NAMALWA (cell line): ENCODE measurements at places on chromosomes 12 and 14.

DNA sequence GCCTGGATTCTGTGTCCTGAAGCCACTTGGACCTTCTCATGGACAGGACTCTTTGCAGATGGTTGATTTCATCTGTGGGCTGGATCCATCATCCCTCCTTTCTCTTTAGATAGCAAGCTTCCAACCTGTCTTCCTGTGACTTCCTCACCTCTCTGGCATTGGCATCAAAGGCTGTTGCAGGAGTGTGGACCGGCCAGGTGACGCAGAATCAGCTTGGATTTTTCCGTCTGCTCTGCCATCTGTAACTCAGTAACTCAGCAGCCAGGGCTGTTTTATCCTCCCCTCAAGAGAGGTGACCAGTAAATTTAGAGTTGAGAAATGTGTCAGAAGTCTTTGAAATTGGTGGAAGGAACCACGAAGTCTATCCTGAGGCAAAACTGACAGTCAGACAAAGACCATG, 701.7 kb upstream of the TMEM132C start:
- no peak for DNase-seq

GRCh38 chr14:67459336-67459735, 29.2 kb downstream of the TMEM229B start:
- DNase-seq, result no peak

- no peak for DNase-seq
Measured at GRCh38 chr14:29205658-29206057, 439.1 kb downstream of the FOXG1 start.

DNA sequence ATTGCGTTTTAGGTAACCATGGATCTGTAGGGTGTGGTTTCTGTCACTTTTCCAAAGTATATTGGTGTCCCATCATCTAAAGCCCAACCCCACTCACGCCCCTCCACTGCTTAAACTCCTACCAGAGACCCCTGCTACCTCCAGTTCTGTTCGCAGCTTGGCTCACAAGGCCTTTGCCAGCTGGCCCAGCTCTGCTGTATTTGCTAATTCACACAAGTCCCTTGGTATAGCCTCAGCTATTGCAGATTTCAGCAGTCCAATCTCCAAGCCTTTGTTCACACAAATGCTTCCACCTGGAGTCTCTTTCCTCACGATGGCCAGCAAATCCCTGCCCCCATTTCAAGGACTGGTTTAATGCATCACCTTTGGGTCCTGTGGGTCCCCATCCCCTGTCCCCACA, 24.2 kb downstream of the ISCA2 start:
- no peak for DNase-seq

DNA sequence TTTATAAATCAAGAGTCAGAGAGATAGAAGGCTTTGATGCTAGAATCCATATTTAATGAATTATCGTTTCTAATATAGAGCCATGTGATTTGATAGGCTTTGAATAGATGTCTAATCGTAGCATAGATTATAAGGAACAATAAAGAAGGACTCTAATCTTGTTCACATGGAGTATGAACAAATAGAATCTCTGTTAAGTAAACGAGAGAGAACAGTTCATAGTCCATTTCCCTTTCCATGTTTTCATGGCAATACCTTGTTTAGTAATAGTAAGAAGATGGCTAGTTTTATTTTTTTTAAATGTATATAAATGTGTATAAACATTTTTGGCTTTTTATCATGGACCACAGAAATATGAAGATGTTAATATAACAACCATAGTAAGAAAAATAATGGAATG, 32.3 kb upstream of the RAD51AP1 start:
- DNase-seq, result no peak

DNA sequence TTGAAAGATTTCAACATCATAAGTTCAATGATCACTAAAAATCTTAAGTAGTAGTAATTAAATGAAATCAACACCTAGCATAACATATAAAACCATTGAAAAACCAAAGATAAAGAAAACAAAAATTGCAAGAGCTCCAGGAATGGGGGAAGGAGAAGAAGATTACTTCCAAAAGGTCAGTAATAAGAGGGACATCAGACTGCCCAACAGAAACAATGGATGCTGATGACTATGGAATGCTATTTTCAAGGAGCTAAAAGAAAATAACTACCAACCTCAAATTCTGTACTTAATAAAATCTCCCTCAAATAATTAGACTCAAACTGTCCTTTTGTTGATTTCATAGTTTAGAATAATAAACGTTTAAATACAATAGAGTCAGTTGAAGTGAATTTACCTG, 314.5 kb upstream of the LMO3 start:
- no peak for DNase-seq

GRCh38 chr12:28127455-28127854, 62.8 kb upstream of the CCDC91 start:
- DNase-seq, result no peak

- peak; percentile 14 for DNase-seq
Measured at GRCh38 chr12:96132819-96133218, 61.4 kb upstream of the ELK3 start.

DNA sequence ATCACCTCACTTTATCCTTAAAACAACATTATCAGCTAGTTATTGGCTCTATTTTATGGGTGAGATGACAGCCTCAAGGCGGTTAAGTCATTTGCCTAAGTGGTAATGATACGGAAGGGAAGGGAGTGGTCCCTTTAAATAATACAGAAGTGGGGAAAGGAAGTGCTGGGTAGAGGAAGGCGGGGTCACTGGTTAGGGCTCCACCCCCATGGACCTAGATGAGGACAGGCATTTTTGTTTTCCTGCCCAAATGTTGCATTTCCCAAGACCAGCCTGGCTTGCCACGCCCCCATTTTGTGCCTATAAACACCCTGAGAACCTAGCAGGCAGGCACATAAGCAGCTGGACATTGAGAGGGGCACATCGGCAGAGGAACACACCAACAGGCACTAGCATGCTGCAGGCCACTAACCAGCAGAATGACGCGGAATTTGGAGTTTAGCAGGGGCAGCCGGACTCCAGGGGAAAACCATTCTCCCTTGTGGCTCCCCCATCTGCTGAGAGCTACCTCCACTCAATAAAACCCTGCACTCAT, 100.9 kb downstream of the EPS8 start:
- no peak for DNase-seq

- no peak for DNase-seq
Measured at GRCh38 chr12:51371295-51371953, 19.8 kb downstream of the GALNT6 start.

DNA sequence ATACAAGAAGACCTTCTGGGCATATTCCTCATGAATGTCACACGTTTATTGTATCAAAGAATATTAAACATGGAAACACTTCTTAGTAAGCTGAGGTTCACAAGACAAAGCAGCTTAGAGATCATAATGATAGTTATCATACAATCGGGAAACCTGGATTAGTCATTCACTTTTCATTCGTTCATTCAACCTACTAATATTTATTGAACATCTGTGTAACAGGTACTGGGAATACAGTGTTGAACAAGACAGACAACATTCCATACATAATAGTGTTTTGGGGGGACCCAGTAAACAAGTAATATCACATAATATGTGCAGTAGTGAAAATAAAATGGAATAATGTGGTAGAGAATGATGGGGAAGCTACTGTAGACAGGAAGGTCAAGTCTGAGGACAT, 100.6 kb upstream of the GRIP1 start:
- no peak for DNase-seq

DNA sequence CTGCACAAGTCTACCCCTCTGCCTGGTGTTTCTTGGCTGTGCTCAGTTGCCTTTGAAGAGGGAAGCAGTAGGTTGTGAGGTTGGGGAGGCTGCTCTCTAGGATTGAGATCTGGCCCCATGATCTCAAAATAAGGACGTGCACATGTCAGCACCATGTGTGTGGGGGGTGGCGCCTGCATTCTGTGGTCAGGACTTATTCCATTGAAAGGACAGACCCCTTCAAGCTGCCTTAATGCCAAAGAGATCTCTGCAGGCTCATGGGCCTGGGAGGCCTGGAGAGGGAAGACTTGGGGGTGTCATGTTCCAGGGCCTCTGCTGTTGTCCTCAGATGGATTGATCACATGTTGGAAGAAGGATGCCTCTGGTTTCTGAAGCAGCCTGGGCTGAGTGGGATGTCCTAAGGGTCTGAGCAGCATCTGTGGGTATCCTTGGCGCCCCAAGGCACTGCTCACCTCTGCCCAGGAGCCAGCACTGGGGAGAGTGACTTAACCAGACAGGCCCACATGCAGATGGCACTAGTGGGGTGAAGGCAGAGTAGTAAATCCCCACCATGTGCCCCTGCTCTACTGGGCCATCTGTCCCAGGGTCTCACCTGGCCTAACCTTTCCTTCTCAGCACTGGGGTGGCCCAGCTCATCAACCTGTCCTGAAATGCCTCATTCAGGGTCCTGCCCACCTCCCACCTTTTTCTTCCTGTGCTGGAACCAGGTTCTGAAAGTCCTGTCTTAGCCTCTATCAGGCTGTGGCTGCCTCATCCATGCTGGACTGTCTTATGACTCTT, 118.9 kb downstream of the ADGRD1 start:
- no peak for DNase-seq

GRCh38 chr12:95546491-95546813, 4.8 kb downstream of the USP44 start:
- no peak for DNase-seq

GRCh38 chr14:61377749-61378148, 56.4 kb downstream of the PRKCH start:
- no peak for DNase-seq
